HCT116 (cell line): ENCODE measurements at places on chromosomes 7 and 10.

DNA sequence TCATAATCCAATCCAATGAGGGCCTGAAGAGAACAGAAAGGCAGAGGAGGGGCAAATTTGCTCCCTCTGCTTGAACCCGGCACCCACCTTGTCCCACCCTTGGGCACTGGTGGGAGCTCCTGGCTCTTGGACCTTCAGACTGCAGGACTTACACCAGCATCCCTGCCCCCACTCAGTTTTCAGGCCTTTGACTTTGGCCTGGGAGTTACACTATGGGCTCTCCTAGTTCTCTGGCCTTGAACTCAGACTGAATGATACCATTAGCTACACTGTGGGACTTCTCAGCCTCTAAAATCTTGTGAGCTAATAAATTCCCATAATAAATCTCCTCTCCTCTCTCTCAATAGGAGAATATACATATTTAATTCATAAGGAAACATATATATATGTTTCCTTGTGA, 114.4 kb downstream of the AHR start:
- DNase-seq, result no peak

GRCh38 chr7:74094224-74095101, 10.9 kb downstream of the LIMK1 start:
- DNase-seq, result peak; percentile 51

DNA sequence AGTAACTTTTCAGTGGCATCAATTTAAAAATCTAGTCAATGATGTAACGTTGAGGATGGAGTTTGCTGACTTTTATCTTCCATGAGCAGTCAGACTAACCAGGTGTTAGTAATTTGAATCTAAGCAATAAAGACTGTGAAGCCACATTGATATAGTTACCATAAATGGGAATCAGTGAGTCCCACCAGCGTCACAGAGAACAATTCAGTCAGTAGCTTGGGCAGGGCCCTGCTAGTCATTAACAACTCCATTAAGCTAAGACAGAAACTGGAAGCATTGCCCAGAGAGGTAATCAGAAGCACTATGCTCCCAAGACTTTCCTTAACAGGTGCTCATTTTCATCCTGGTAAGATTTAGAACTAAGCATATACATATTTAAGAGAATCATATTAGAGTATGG, 315.1 kb downstream of the PCDH15 start:
- no peak for DNase-seq

GRCh38 chr7:15011289-15011688, 108.7 kb upstream of the DGKB start:
- DNase-seq, result no peak
